ENCODE measurements at places on chromosomes 4 and X.

DNA sequence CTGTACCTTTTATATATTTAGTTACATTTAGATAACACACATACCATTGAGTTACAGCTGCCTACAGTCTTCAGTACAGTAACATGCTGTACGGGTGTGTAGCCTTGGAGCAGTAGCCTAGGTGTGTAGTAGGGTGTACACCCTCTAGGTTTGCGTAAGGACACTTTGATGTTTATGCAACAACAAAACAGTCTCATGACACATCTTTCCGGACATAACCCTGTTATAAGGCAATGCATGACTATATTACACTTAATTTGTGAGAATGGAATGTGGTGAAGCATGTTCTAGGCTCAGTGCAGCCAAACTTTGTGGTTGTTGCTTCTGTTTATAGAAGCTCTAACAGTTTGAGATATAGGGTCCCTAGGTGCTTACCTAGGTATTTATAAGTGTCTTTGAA lies 65.4 kb downstream of the SPRY1 start:
- DNase-seq, result no peak

- no peak for DNase-seq
Measured at GRCh38 chr4:185322803-185323202, 72.9 kb downstream of the LRP2BP start.

DNA sequence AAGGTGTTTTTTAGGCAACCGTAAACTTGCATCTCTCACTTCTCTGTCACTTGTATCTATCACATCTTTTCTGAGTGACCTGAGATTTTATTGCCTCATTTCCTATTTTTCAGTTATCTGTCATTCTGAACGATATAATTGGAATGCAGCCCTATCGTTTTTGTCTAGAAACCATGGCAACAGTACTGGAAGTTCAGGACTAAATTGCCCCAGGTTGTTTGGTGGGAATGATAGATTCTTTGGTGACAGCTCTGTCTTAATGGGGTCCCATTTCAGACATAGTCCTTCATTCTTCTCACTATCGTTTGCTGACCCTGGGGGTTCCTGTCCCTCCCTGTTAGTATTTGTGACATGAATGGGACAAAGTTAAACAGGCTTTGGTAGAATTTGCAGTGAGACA lies 267.7 kb upstream of the GALNT7 start:
- DNase-seq, result no peak

GRCh38 chr4:72118017-72118416 lies 86.2 kb downstream of the NPFFR2 start:
- DNase-seq, result no peak

- DNase-seq, result no peak
Measured at GRCh38 chr4:169174247-169174646, 96.5 kb downstream of the SH3RF1 start.

GRCh38 chr4:89737888-89738287 lies 99.1 kb downstream of the SNCA start:
- no peak for DNase-seq

GRCh38 chr4:66777097-66777496 lies 768.2 kb downstream of the CENPC start:
- DNase-seq, result no peak

DNA sequence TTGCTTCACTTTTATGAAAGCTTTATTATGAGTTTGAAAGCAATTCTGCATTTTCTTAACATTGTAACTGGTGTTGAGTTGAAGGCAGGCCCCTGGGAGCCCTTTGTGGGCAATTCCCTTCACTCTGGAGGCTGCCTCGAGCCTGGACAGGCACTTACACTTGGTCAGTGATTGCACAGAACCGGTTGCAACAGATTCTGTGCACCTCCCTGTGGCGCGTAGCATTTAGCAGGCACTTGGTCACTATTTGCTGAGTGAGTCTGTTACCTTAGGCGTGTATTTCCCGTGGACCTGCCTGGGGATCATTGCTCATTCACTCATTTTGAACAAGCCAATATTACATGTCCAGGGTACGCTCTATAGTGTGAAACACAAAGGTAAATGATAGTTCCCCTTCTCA lies 80.4 kb downstream of the PTTG2 start:
- no peak for DNase-seq

DNA sequence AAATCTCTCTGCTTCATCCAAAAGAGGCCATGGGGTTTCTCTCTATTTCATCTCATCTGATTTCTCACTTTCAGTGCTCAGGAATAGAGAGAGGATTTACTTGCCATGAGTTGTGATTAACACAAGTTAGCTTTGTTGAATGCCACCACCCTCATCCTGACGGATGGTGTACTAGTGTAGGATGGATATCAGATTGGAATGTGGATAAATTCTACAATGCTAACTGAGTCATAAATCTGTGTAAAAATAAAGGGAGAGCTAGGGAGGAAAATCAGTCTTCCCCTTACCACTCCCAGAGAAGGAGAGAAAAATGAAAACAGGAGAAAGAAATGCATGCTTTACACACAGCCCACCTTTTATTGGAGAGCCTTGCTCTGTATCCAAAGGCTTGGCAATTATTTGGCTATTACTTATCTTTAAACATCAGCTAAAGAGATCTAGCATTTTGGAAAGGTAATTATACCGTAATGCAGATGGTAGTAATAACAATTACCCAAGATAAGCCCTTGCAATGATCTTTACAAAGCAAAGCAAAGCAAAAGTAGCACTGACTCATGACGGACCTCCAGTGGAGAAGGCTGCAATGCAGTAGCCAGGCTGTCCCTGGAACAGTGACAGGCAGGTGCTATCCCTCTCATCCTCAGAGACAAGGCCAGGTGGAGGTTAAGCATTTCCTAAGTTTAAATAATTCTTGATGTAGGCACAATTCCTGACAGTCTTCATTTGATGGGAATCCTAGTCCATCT lies 306.3 kb upstream of the PPARGC1A start:
- no peak for DNase-seq

DNA sequence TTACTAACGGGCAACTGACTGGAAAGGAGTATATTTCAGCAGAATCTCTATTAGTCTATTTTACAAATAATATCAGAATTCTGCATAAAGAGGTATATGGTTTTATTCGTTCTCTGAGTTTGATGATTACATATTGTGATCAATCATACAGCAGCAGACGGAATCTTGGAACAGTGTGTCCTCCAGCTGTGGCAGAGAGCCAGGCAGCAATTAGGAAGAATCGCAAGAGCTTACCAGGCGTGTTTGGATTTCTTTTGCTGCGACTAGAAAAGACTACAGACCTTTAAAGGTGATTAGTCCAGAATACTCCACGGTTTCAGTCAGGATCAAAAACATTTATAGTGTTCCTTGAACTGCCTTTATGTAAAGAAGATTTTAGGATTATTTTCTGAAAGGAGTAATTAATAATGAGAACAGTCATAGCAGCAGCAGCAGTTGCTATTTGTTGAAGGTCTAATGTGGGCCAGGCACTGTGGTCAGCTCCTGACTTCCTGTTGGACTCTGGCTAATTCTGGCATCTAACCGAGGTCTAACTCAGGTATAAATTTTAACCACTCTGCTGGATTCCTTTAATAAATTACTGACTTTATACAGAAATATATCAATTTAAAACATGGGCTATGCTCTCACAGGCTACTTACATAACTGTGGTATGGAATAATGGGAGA lies 225.3 kb upstream of the CXorf66 start:
- DNase-seq, result no peak

GRCh38 chr4:105305019-105305836 lies 158.6 kb downstream of the TET2 start:
- DNase-seq, result no peak

- no peak for DNase-seq
Measured at GRCh38 chr4:185685804-185686203, 126.2 kb downstream of the SORBS2 start.

- DNase-seq, result peak; percentile 26
Measured at GRCh38 chr4:9691238-9692065, 90.0 kb upstream of the DRD5 start.

DNA sequence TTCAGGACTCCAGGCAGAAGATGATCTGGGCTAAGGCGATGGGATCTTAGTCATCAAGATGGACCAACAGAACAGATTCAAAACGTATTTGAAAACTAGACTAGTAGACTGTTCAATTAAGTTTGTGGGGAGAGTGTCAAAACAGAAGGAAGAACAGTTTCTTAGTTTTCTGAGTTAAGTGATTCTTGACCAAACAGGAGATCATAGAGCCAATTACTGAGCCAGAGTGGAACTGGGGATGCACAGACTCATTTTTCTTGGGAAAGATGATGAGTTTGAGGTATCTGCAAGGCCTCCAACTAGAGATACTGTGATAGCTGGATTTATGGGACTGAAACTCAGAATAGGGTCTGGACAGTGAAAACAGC lies 119.5 kb downstream of the REELD1 start:
- no peak for DNase-seq

- DNase-seq, result no peak
Measured at GRCh38 chrX:118975831-118976598, 1.6 kb downstream of the LONRF3 start.

- DNase-seq, result no peak
Measured at GRCh38 chr4:40197879-40198689, 1.3 kb downstream of the RHOH start.

DNA sequence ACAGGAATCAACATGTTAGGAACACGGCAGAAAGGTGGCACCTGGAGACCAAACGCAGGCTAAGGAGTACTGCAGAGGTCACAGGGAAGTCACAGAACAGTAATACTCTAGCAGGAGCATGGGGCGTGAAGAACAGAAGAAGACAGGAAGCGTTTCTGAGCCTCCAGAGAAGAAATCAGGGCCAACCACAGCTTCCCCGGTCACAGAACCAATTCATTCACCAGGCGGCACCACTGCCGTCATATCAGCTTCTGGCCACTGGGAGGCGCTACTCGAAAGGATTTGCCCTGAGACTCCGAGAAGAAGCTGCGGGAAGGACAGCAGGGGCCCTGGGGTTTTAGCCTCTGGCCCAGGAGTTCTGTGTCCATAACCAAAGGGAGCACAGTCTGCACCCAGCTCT lies 78.0 kb upstream of the DRD5 start:
- DNase-seq, result no peak

GRCh38 chr4:107050525-107051135 lies 14.5 kb upstream of the DKK2 start:
- no peak for DNase-seq

DNA sequence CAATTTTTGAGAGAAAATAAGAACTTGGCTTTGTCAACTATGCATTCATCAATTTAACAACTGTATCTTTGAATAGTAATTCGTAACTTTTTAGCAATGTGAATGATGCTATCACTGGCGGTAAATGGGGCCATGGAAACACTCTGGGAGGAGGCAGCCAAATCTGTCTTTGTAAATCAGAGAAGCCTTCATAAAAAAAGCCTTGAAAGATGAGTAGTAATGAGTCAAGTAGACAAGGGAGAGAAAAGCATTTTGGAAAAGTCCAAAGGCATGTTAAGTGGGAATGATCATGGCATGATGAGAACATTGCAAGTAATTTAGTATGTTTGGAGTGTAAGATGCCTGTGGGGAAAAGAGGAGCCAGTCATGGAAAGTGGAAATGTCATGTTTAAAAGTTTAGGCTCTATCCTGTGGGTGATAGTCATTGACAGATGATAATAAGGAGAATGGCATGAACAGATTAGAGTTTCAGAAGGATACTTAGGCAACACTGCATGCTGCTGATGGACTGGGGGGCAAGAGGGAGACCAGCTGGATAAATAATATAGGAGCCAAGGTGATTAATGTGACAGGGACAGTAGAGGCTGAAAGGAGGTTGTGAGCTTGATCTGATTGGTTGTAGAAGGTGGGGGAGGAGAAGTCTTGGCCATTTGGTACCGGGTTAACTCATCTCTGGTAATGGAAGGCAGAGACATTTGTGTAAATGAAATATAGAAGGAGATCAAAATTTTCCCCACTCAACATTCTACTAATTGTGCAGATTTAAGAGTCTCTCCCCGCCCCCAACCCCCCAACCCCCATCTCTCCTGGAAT lies 16.3 kb downstream of the SPRY1 start:
- no peak for DNase-seq

GRCh38 chrX:7219153-7219705 lies 71.3 kb upstream of the PUDP start:
- no peak for DNase-seq

GRCh38 chr4:102168580-102168979 lies 176.7 kb downstream of the SLC39A8 start:
- no peak for DNase-seq

- no peak for DNase-seq
Measured at GRCh38 chrX:31847773-31848172, 775.9 kb upstream of the FTHL17 start.

GRCh38 chrX:14864631-14865030 lies 8.2 kb downstream of the FANCB start:
- DNase-seq, result peak; percentile 9

DNA sequence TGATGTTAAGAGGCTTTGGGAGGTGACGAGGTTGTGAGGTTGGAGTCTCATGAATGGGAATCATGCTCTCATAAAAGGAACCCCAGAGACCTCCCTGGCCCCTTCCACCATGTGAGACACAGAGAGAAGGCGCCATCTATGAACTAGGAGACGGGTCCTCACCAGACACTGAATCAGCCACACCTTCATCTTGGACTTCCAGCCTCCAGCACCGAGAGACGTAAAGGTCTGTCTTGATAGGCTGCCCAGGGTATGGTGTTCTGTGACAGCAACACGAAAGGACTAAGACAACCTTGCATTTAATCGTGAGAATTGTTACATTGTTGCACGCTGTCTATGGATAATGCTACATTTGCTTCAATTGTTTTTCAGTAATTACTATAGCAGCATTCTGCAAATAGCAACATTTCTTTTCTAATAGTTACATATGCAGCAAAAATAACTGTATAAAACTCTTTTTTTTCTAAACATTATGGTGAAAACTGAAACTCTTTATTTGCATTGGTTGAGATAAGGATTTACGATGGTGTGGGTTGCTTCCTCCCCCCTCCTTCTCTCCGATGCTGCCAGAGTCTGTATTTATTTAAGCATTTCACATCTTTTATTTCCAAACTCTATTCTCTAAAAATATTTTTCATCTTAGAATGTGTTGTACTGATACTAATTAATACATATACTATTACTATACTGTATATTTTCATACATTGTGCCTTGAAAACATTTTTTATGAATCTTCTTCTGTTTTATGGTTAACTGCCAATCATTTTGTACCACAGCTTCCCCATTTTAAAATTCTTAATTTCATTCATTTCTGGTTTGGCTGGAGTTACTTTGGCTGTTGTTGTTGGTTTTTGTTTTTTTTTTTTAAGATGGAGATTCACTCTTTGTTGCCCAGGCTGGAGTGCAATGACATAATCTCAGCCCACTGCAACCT lies 26.4 kb upstream of the AKAP17A start:
- no peak for DNase-seq

DNA sequence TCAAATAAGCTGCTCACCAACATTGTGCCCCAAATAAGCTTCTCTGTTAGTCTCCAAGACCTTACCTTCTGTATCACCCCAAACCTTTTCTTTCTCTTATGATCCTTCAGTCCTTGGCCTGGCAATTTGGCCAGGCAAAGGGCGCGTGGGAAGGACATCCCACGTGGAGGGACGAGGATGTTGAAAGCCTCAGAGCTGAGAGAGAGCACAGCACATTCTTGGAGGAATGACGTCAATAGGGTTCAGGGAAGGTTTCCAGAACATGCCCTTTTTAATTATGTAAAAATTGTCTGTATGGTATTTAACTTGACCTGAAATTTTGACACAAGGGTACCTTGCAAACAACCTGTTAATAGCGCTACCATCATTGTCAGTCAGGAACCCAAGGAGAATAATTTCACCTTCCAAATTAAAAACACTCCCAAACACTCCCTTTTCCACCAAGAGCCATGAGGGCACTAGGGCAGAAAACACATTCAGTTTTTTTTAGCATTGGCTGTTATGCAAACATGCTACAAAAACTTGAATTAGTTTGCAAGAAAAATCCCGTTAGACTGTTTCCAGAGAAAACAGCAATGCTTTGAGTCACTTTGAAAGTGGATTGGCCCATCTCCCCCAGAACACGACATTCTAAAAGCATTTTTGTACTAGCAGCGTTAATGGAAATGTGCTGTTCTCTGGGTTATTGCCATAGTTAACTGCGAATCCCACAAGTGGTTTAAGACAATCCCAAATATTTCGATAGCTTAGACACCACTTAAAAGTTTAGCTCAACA lies 183.2 kb upstream of the PUDP start:
- no peak for DNase-seq
